Sciatic nerve (tissue), 2 donors: ENCODE measurements at places on chromosomes 11 and 22.

DNA sequence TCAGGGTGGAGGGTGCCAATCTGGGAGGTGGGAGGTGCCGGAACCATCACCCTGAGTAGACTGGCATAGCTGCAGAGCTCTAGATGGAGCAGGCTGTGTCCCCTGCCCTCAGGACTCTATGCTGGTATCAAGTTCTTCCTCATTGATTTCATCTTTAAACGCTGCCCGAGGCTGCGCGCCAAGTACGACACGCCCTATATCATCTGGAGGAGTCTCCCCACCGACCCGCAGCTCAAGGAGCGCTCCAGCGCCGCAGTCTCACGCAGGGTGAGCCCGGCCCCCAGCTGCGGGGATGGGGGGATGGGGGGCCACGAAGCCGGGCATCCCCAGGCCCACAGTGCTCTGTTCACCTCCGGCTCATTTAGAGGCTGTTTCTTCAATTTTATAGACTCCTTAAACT is 52.5 kb downstream of the GRAMD4 start:
- no peak for DNase-seq

GRCh38 chr22:43171019-43171491 is 15.9 kb downstream of the TTLL12 start:
- DNase-seq, result no peak

- peak; percentile 65 for DNase-seq
Measured at GRCh38 chr22:31490496-31490925, 869 bp upstream of the EIF4ENIF1 start.

- no peak for DNase-seq
Measured at GRCh38 chr11:122523846-122524805, 131.4 kb upstream of the UBASH3B start.

DNA sequence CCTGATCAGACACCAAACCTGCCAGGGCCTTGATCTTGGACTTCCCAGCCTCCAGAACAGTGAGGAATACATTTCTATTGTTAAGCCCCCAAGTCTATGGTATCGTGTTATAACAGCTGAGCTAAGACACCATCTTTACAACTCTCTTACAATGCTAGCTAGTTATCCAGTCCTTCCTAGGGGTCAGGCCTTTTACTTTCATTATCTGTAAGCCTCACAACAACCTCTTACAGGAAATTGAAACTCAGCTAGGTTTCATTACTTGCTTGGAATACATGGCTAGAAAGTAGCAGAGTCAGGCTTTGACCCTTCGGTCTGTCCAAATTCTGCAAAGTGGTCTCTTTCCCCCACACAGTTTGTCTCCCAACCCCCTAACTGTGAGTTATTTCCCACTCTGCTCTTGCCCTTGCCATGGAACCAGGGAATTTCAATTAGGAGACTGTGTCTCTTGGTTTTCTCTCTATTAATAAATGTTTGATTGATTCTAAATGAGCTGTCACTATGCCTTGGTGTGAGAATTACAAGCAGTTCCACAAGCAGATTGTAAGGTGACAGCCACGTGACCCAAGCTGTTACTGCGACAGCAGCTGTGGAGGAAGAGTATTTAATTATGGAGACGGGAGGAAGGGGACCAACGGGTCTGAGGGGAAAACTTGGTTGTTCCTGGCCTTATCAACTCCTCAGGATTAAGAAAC is 38.4 kb upstream of the CLMP start:
- DNase-seq, result no peak

DNA sequence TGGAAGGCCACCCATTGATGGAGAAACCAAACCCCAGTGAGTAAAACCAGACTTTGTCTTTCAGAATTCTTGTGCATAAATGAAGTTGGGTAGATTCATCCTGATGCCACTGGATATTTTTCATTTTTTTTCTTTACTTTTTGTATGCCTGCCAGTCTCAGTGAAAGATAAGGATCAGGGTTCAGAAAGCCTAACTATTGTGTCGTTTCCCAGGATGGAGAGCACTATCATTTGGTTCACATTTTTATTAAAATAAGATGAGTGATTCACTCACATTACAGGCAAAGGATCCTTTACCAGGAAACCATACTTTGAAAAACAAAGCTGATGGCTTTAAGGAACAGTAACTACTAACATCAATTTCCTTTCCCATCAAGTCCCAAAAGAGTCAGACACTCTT is 52.0 kb downstream of the ARFGAP2 start:
- no peak for DNase-seq

DNA sequence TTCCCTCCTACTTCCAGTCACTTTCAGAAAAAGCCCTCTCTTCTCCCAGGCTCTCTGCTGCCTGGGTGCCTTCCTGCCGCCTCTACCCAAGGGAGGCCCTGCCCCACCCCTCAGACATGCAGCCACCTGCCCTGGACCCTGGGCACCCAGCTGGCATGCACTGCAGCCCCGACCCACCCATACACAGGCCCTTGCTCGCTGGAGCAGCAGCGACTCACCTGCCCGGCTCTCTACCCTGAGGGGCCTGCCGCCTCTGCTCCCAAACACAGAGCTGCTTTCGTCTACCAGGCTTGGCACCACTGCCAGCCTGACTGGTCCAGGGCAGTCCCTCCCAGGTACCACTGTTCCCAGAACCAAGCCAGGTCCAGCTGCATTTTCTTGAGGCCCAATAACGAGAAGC is 1.2 kb upstream of the TSSK2 start:
- DNase-seq, result no peak
